ENCODE measurements at places on chromosomes 16 and 17. TPM values are rescaled to one million over a fixed set of nuclear protein-coding genes. Genes with fewer than 3 reads are reported as not detected.

The TEKT1 gene
- total RNA-seq: not detected

The TPSD1 gene
- not detected for total RNA-seq

The PPY gene
- total RNA-seq: not detected

The RGS9 gene
- 2.3 TPM for total RNA-seq

The SLC5A2 gene
- total RNA-seq: 0.17 TPM

The SOCS1 gene
- total RNA-seq: 167 TPM

The DCUN1D3 gene
- 10.3 TPM for total RNA-seq

The ASGR2 gene
- total RNA-seq: not detected

The CIAO3 gene
- 30.8 TPM for total RNA-seq

The SLC38A8 gene
- not detected for total RNA-seq

The OTOP3 gene
- not detected for total RNA-seq

The PAQR4 gene
- 36.0 TPM for total RNA-seq

The GRB7 gene
- 0.67 TPM for total RNA-seq

The FA2H gene
- total RNA-seq: 0.13 TPM

The ALDH3A1 gene
- 0.12 TPM for total RNA-seq

The ACACA gene
- 41.9 TPM for total RNA-seq

The TEX14 gene
- total RNA-seq: 0.55 TPM

The GIT1 gene
- 79.2 TPM for total RNA-seq

The AOC3 gene
- total RNA-seq: 0.12 TPM

The UNC45B gene
- total RNA-seq: 0.10 TPM

The HS3ST3A1 gene
- 1.8 TPM for total RNA-seq

The TP53TG3 gene
- total RNA-seq: not detected

The WFDC1 gene
- total RNA-seq: 0.39 TPM

The FADS6 gene
- total RNA-seq: not detected

The KCNJ12 gene
- total RNA-seq: 0.05 TPM

The CCL7 gene
- total RNA-seq: not detected

The HAS3 gene
- total RNA-seq: 0.48 TPM

The CFAP119 gene
- 2.2 TPM for total RNA-seq

The MKS1 gene
- 18.7 TPM for total RNA-seq

The NOS2 gene
- total RNA-seq: 0.05 TPM

The TRAP1 gene
- total RNA-seq: 105 TPM

The GFAP gene
- not detected for total RNA-seq

The GPS2 gene
- 67.6 TPM for total RNA-seq

The GP1BA gene
- total RNA-seq: not detected

The SRRM2 gene
- total RNA-seq: 586 TPM

The EME1 gene
- 13.0 TPM for total RNA-seq

The ASIC2 gene
- total RNA-seq: not detected

The RDM1 gene
- total RNA-seq: 9.1 TPM

The CNTNAP4 gene
- not detected for total RNA-seq

The NEUROD2 gene
- not detected for total RNA-seq

The C16orf92 gene
- not detected for total RNA-seq

The SYNGR2 gene
- total RNA-seq: 61.8 TPM

The SPATA22 gene
- not detected for total RNA-seq

The USH1G gene
- total RNA-seq: not detected

The KRT12 gene
- not detected for total RNA-seq

The CLEC18C gene
- total RNA-seq: 0.48 TPM

The CEP295NL gene
- total RNA-seq: not detected

The NME4 gene
- total RNA-seq: 43.4 TPM

The SLFN13 gene
- total RNA-seq: 66.9 TPM

The IRX3 gene
- total RNA-seq: 0.51 TPM

The GDPD3 gene
- total RNA-seq: 17.4 TPM

The CNEP1R1 gene
- 21.4 TPM for total RNA-seq

The SDR42E2 gene
- total RNA-seq: not detected

All from activated naive CD4-positive, alpha-beta T cell treated with anti-CD3 and anti-CD28 coated beads, Interleukin-2, amount 10 ng/mL, durations not matched to agents 5 hours and 36 hours (primary cell).